Stomach (tissue), 19 donors: ENCODE measurements at places on chromosomes 2 and 18. TPM values are rescaled to one million over a fixed set of nuclear protein-coding genes. Genes with fewer than 3 reads are reported as not detected.

DNA sequence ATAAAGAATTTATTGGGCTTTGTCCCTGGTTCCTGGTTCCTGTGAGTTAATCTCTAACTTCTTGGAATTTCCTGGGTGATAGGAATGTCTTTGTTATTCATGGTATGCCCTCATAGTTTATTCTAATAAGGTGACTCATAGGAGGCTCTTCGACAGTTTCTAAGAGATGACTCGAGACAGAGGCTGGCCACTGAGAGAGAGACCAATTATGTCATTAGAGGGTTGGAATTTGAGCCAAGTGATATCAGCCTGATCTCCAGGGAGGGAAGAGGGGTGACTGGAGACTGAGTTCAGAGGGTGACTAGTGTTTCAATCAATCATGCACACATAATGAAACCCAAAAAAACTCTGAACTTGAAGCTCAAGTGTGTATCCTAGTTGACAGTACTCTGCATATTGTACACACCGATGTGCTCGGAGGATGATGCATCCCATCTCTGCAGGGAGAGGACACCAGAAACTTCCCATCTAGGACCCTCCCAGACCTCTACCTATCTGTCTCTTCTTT, 185.7 kb downstream of the MTCL1 start:
- peak; percentile 74 for DNase-seq
- no peak overlapping the region for H3K27ac ChIP-seq
- H3K27me3 ChIP-seq, result no peaks in the 10 kb centered on the region
- no peaks in the 10 kb centered on the region for H3K36me3 ChIP-seq
- no peaks in the 10 kb centered on the region for H3K4me1 ChIP-seq

DNA sequence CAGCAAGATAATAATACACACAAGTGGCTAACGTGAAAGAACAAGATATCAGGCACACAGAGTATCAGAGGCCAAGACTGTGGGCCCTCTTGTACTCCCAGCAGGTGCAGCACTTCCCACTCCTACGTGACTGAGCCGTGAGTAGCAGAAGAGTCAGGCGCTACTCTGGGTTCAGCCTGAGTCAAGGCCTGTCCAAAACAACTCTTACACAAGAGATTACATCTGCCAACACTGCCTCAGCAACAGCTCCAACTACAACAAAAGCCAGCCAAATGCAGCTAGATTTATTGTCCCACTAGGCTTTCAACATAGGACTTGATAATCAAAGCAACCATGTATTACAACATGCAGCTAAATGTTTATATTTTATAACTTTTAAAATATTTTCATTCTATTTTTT, 56.2 kb downstream of the ITSN2 start:
- H3K27ac ChIP-seq, result peak overlapping the region; percentile 63
- no peak overlapping the region for H3K4me3 ChIP-seq
- H3K36me3 ChIP-seq, result peaks cover 93% of the 10 kb centered on the region
- no peak for DNase-seq

DNA sequence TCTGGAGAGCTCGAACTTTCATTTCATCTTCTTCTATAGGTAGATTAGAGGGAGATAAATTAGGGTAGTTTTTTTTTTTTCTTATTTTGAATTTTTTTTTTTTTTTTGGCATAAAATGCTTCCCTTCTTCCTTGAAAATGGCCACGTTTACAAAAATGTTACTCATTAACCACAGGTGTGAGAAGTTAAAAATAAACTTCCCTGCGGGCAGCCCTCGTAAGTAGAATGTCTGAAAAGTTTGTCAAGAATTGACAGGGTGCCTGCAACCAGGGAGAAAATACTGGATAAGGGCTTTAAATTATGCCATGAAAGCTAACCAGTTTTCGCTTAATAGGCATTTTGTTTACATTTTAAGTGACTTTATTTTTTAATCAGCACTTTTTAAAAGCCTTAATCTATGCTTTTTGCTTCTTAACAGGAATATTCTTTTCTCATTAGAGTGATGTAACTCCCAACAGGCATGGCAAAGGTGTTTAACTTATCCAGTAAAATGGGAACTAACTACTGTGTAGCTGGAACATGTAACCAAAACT, 4.2 kb upstream of the FN1 start:
- no peak overlapping the region for H3K27ac ChIP-seq
- H3K4me1 ChIP-seq, result peaks cover 19% of the 10 kb centered on the region
- no peak overlapping the region for H3K4me3 ChIP-seq

DNA sequence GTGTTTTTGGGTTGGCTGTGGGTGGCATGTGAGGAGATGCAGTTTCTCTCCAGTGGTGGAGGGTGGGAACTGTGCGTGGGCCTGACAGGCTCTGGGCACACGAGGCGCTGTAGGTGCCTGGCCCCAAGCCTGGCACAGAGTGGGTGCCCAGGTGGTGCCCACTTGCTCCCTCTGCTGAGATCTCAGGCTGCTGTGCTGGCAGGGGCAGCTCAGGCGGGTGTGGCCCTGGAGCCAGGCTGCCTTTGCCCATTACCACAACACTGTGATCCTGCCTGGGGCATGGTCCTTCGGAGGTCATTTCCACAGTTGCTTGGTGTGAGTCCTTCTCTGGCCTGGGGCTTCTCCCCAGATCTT, 20.4 kb downstream of the TSHZ1 start:
- DNase-seq, result peak; percentile 3
- no peak overlapping the region for H3K4me3 ChIP-seq
- no peaks in the 10 kb centered on the region for H3K36me3 ChIP-seq

- H3K4me1 ChIP-seq, result no peaks in the 10 kb centered on the region
- no peaks in the 10 kb centered on the region for H3K27me3 ChIP-seq
- no peak overlapping the region for H3K27ac ChIP-seq
- no peaks in the 10 kb centered on the region for H3K36me3 ChIP-seq
Measured at GRCh38 chr2:17166506-17166905, 351.7 kb downstream of the RAD51AP2 start.

DNA sequence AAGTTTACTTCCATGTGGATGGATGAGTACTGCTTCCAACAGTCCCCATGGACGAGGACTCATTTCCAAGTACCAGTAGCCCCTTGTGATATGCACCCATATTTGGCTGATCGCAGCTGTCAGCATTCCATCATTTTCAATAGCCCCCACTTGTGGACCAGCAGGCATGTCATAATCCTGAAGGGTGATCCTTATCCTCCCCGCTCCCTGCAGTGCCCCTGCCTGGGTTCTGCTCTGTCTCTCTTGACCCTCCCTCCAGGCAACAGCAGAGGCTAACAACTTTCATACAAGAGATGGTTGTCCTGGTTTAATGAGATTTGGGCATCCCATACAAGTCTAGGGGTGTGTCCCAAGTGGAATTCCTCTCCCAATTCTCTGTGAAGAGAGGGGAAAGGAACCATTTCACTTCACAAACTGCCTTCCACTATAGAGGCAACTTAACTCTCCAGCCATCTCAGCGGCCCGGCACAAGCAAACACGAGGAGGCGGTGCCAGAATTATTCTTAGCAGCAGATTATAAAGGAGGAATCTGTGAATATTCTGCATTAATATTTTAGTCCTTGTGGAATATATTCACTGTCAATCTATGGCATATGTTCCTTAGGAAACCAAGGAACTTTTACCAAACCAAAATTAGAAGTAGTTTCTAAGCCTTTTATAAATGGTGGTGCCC, 110.7 kb downstream of the RTN4 start:
- no peak overlapping the region for H3K27ac ChIP-seq
- no peaks in the 10 kb centered on the region for H3K27me3 ChIP-seq
- H3K4me1 ChIP-seq, result no peaks in the 10 kb centered on the region
- no peaks in the 10 kb centered on the region for H3K36me3 ChIP-seq

GRCh38 chr2:15181092-15181745, 379.9 kb downstream of the NBAS start:
- H3K4me1 ChIP-seq, result peaks cover 5% of the 10 kb centered on the region
- H3K36me3 ChIP-seq, result peaks cover 35% of the 10 kb centered on the region
- H3K4me3 ChIP-seq, result no peak overlapping the region
- H3K27me3 ChIP-seq, result no peaks in the 10 kb centered on the region
- no peak overlapping the region for H3K27ac ChIP-seq
- DNase-seq, result no peak

DNA sequence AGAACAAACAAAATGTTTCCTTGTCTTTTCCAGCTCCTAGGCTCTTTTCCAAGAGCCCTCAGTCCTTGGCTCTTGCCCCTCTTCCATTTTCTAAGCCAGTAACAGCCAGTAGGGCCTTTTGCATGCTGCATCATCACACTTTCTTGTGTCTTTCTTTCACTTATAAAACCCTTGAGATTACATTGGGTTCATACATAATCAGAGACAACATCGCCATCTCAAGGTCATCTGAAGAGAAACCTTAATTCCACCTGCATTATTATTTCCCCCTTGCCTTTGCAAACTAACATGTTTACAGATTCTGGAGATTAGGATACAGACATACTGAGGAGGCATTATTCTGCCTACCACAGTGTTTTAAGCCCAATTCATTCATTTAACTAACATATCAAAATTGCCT, 697.3 kb downstream of the TRIB2 start:
- H3K36me3 ChIP-seq, result no peaks in the 10 kb centered on the region
- H3K27me3 ChIP-seq, result no peaks in the 10 kb centered on the region
- no peaks in the 10 kb centered on the region for H3K4me1 ChIP-seq
- H3K4me3 ChIP-seq, result no peak overlapping the region
- H3K27ac ChIP-seq, result no peak overlapping the region

- no peak overlapping the region for H3K4me3 ChIP-seq
- DNase-seq, result no peak
- no peak overlapping the region for H3K27ac ChIP-seq
- no peaks in the 10 kb centered on the region for H3K27me3 ChIP-seq
- no peaks in the 10 kb centered on the region for H3K4me1 ChIP-seq
Measured at GRCh38 chr2:35462226-35462998, 893.2 kb upstream of the CRIM1 start.

- H3K27me3 ChIP-seq, result no peaks in the 10 kb centered on the region
- no peaks in the 10 kb centered on the region for H3K4me1 ChIP-seq
- no peak overlapping the region for H3K4me3 ChIP-seq
- H3K27ac ChIP-seq, result no peak overlapping the region
Measured at GRCh38 chr2:70643715-70644114, 90.1 kb upstream of the TGFA start.

GRCh38 chr2:128395640-128396499, 77.2 kb upstream of the HS6ST1 start:
- no peak overlapping the region for H3K27ac ChIP-seq
- no peaks in the 10 kb centered on the region for H3K36me3 ChIP-seq
- H3K4me1 ChIP-seq, result no peaks in the 10 kb centered on the region

DNA sequence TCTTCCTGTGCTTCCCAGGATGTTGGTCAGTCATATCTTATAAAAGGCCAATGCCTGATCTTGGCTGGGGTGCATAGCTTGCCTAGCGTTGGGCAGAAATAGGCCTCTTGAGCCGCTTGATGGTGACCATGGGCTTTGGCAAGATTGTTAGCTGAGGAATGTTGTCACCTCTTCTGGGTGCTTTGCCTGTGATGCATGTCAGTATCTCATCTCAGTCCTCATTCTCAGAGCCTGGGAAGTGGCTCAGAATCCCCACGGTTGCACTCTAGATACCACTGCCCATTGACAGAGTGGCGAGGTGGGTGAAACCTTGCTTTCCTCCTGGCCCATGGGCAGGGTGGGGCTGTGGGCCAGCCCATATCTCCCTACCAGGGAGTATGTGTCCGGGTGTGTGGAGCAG, 79.2 kb upstream of the MGAT5 start:
- H3K4me1 ChIP-seq, result peaks cover 49% of the 10 kb centered on the region
- H3K36me3 ChIP-seq, result no peaks in the 10 kb centered on the region
- no peaks in the 10 kb centered on the region for H3K27me3 ChIP-seq
- DNase-seq, result no peak

- H3K36me3 ChIP-seq, result no peaks in the 10 kb centered on the region
Measured at GRCh38 chr18:11498821-11499220, 110.6 kb upstream of the SLC35G4 start.

- no peak overlapping the region for H3K27ac ChIP-seq
- H3K36me3 ChIP-seq, result no peaks in the 10 kb centered on the region
- H3K27me3 ChIP-seq, result no peaks in the 10 kb centered on the region
- no peaks in the 10 kb centered on the region for H3K4me1 ChIP-seq
- DNase-seq, result no peak
Measured at GRCh38 chr2:230254152-230254881, 28.8 kb downstream of the SP140 start.

- no peak overlapping the region for H3K4me3 ChIP-seq
- no peaks in the 10 kb centered on the region for H3K27me3 ChIP-seq
- DNase-seq, result no peak
- H3K4me1 ChIP-seq, result no peaks in the 10 kb centered on the region
- H3K27ac ChIP-seq, result no peak overlapping the region
- no peaks in the 10 kb centered on the region for H3K36me3 ChIP-seq
Measured at GRCh38 chr18:50022985-50023384, 172.0 kb downstream of the MYO5B start.

Gene ZC3H6
- 0.61 TPM for polyA plus RNA-seq

Gene TMEM200C
- 0.12 TPM for polyA plus RNA-seq

Gene TNFRSF11A
- 0.92 TPM for polyA plus RNA-seq

Gene SRD5A2
- polyA plus RNA-seq, result not detected

Gene HOXD8
- polyA plus RNA-seq, result 1.8 TPM

Gene GPR39
- 3.0 TPM for polyA plus RNA-seq

Gene MAIP1
- polyA plus RNA-seq, result 11.4 TPM
